ENCODE measurements at places on chromosomes 5 and 9.

DNA sequence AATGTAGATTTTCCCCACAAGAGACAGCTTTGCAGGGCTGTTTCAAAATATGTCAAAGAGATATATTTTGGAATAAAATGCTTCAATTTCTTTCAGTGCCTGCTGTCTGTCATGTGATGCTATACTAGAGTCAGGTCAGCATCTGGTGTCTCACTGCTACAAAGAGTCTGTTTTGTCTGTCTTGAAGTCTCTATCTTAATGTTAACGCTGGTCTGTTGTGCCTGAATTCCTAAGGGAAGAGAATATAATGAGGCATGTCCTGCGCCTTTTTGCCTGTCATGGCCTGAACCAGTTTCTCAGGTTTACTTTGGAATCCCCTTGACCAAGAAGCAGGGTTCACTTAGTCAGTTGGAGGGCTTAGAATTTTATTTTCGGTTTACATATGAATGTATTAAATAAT lies 176.4 kb downstream of the PDZD2 start:
- H3K27ac ChIP-seq: no peak overlapping the region
- H3K4me3 ChIP-seq: no peak overlapping the region
- no peaks in the 10 kb centered on the region for H3K36me3 ChIP-seq
- DNase-seq: no peak
- no peaks in the 10 kb centered on the region for H3K27me3 ChIP-seq

DNA sequence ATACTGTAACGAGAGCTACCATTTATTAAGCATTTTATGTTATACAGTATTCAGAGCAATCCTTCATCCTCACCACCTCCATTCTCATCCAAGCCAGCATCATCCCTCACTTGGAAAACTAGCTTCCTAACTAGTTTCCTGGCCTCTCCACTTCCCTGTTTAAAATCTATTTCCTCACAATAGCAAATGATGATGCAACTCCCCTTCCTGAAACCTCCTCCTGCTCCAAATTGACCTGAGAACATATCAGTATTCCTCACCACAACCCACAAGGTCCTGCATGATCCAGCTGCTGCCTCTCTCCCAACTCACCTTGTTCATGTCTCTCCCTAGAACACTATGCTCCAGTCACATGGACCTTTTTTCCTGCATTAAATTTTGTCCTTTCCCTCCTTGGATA lies 4.3 kb upstream of the SLC36A2 start:
- no peak overlapping the region for H3K27ac ChIP-seq
- H3K27me3 ChIP-seq: peaks cover 68% of the 10 kb centered on the region
- no peaks in the 10 kb centered on the region for H3K36me3 ChIP-seq
- no peak overlapping the region for H3K4me3 ChIP-seq
- H3K4me1 ChIP-seq: no peaks in the 10 kb centered on the region
- no peak for DNase-seq

DNA sequence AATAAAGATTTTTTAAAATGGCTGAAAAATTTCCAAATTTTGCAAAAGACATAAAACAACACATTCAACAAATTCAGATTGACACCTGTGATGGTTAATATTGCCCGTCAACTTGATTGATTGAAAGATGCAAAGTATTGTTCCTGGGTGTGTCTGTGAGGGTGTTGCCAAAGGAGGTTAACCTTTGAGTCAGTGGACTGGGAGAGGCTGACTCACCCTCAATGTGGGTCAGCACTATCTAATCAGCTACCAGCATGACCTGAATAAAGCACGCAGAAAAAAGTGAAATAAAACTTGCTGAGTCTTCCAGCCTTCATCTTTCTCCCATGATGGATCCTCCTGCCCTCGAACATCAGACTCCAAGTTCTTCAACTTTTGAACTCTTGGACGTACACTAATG lies 868.0 kb upstream of the CTNND2 start:
- H3K36me3 ChIP-seq: no peaks in the 10 kb centered on the region
- H3K27me3 ChIP-seq: no peaks in the 10 kb centered on the region
- no peak overlapping the region for H3K4me3 ChIP-seq
- no peaks in the 10 kb centered on the region for H3K4me1 ChIP-seq
- no peak for DNase-seq

GRCh38 chr9:76756268-76756640 lies 8.0 kb upstream of the PCA3 start:
- peak overlapping the region; percentile 81 for H3K4me3 ChIP-seq
- no peaks in the 10 kb centered on the region for H3K27me3 ChIP-seq

DNA sequence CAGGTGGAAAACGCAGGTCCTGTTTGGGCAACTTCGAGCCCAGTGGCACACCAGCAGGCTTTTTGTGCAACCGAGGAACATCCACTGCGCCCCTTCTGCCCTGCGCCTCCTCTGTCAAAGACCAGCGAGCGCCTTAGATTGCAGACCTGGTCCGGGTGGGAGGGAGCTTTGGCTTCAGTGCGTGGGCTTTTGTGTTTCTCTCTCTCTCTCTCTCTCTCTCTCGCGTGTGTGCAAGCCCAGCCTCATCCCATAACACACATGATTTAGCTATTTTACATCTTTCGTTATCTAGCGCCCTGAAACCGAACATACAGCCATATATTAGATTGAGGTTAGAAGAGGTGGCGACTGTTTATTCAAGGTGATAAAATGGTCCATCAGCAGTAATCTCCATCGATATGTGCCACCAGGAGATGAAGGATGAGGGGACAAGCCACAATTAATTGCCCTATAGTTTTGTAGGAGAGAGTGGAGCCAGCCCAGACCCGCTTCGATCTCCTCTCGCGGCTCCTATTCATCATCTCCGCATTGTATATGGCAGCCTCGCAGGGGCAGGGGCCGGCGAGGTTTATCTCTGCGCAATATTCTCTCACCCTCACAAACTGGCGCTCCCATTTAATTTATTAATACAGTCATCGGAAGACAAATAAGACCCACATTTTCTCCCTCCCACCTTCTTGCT lies 5.3 kb downstream of the PRDM6 start:
- H3K4me1 ChIP-seq: peaks cover 38% of the 10 kb centered on the region
- H3K27ac ChIP-seq: no peak overlapping the region
- H3K27me3 ChIP-seq: peaks cover 79% of the 10 kb centered on the region

GRCh38 chr5:114448481-114448880 lies 86.6 kb downstream of the KCNN2 start:
- no peak overlapping the region for H3K4me3 ChIP-seq
- peaks cover 13% of the 10 kb centered on the region for H3K27me3 ChIP-seq
- H3K27ac ChIP-seq: no peak overlapping the region
- no peaks in the 10 kb centered on the region for H3K36me3 ChIP-seq
- DNase-seq: no peak

DNA sequence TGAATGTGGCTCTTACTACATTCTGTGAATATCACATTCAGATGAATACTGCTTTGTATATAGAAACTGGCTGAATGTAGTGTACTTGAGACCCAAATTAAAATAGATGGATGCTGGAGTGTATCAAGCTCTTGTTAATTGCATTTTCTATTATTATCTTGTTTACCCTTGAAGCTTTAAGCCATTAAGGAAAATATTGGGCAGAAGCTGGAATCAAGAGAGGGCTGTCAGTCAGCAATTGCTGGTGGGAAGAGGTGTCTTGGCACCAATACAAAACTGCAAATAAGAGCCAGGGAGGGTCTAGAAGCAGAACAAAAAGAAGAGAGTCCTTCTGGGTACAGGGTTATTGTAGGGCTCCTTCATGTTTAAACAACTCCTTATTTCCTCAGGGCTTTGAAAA lies 38.8 kb downstream of the MUSK start:
- no peaks in the 10 kb centered on the region for H3K36me3 ChIP-seq
- no peaks in the 10 kb centered on the region for H3K27me3 ChIP-seq
- H3K4me3 ChIP-seq: no peak overlapping the region

DNA sequence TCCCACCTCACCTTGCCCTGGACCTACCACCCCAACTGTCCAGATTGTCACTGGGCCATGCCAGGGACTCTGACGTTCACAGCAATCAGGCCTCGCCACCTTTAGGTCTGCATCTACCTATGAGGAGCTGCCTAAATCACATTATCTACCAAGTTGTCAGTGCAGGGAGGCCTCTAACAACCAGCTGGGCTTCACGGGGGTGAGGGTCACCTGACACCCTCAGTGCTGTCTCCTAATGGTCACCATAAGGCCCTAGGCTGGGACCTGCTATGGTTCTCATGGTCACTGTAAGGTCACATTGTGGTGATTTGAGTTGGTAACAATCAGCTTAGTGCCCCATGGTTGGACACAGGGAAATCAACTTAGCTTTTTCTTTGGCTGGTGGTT lies 119.2 kb upstream of the CXCL14 start:
- no peak overlapping the region for H3K4me3 ChIP-seq
- DNase-seq: no peak
- no peak overlapping the region for H3K27ac ChIP-seq
- H3K36me3 ChIP-seq: no peaks in the 10 kb centered on the region
- peaks cover 8% of the 10 kb centered on the region for H3K27me3 ChIP-seq

GRCh38 chr5:159792180-159792579 lies 124.1 kb upstream of the ADRA1B start:
- H3K4me3 ChIP-seq: no peak overlapping the region
- DNase-seq: no peak
- H3K27ac ChIP-seq: no peak overlapping the region
- peaks cover 4% of the 10 kb centered on the region for H3K36me3 ChIP-seq
- peaks cover 9% of the 10 kb centered on the region for H3K27me3 ChIP-seq
- no peaks in the 10 kb centered on the region for H3K4me1 ChIP-seq

GRCh38 chr5:111254613-111255012 lies 30.4 kb downstream of the CAMK4 start:
- H3K4me3 ChIP-seq: no peak overlapping the region
- H3K4me1 ChIP-seq: no peaks in the 10 kb centered on the region
- H3K27me3 ChIP-seq: no peaks in the 10 kb centered on the region
- DNase-seq: no peak
- H3K36me3 ChIP-seq: no peaks in the 10 kb centered on the region

DNA sequence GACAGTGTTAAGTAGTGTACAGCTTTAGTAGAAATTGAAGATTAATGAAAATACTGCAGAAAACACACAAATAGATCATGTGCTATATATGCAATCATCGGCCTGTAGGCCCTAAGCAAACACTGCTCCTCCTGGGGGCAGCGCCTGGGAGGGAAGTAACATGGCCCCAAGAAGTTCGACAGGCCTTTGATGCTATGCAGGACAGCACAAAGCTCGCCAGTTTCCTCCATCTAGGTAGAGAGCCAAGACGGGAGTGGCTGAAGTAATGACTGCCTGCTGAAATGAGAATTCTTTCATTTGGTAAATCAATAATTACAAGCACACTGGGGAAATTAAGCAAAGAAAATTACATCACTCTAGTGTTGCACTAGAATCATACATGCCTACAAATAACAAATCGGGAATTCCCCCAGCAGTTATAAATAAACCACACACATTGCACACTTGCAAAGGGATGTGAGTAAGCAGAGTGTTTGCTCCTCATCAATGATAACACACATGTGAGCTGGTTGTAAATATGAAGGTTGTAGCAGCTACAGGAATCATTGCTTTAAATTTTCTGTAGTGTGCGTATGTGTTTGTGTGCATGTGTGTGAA lies 219.9 kb upstream of the NFIL3 start:
- no peak for DNase-seq
- H3K27me3 ChIP-seq: peaks cover 12% of the 10 kb centered on the region
- no peak overlapping the region for H3K4me3 ChIP-seq
- no peaks in the 10 kb centered on the region for H3K36me3 ChIP-seq
- no peak overlapping the region for H3K27ac ChIP-seq

- no peaks in the 10 kb centered on the region for H3K27me3 ChIP-seq
- peaks cover 17% of the 10 kb centered on the region for H3K4me1 ChIP-seq
- H3K27ac ChIP-seq: no peak overlapping the region
- no peaks in the 10 kb centered on the region for H3K36me3 ChIP-seq
These were observed 7.1 kb downstream of the UBAP1 start for GRCh38 chr9:34185778-34186551.

- peaks cover 31% of the 10 kb centered on the region for H3K36me3 ChIP-seq
- peaks cover 8% of the 10 kb centered on the region for H3K27me3 ChIP-seq
- no peak overlapping the region for H3K27ac ChIP-seq
- H3K4me3 ChIP-seq: no peak overlapping the region
- DNase-seq: no peak
These were observed 33.5 kb upstream of the CKS2 start for GRCh38 chr9:89277454-89277853.

DNA sequence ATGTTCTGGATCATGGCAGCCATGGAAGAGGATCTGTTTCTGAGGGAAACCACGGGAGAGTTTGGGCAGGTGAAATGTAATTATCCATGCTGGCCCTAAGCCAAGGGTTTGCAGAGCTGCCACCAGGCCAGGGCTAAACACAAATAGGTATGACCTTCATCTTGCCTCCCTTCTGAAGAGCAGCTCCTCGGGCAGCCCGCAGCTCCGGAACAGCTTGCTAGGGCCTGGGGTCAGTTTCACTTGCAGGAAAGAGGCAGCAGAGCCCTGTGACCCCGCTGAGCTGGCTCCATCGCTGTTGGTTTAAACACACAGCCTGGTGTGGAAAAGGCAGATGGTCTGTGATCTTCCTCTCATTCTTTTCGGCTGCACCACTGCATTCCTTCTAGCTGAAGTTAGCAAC lies 141.4 kb downstream of the TMEM38B start:
- no peaks in the 10 kb centered on the region for H3K27me3 ChIP-seq
- H3K27ac ChIP-seq: no peak overlapping the region
- no peak overlapping the region for H3K4me3 ChIP-seq
- H3K4me1 ChIP-seq: peaks cover 4% of the 10 kb centered on the region

GRCh38 chr9:124242331-124243194 lies 15.2 kb upstream of the NEK6 start:
- peaks cover 44% of the 10 kb centered on the region for H3K4me1 ChIP-seq
- H3K27ac ChIP-seq: no peak overlapping the region
- H3K27me3 ChIP-seq: no peaks in the 10 kb centered on the region

- H3K4me1 ChIP-seq: peaks cover 3% of the 10 kb centered on the region
- DNase-seq: no peak
- H3K36me3 ChIP-seq: peaks cover 14% of the 10 kb centered on the region
- H3K27me3 ChIP-seq: no peaks in the 10 kb centered on the region
- H3K27ac ChIP-seq: no peak overlapping the region
These were observed 59.3 kb upstream of the ANGPTL2 start for GRCh38 chr9:127181595-127182190.

GRCh38 chr9:130330202-130330862 lies 64.8 kb downstream of the HMCN2 start:
- H3K4me1 ChIP-seq: peaks cover 6% of the 10 kb centered on the region
- no peak overlapping the region for H3K4me3 ChIP-seq
- no peaks in the 10 kb centered on the region for H3K36me3 ChIP-seq
- no peak for DNase-seq
- no peak overlapping the region for H3K27ac ChIP-seq
- peaks cover 61% of the 10 kb centered on the region for H3K27me3 ChIP-seq

DNA sequence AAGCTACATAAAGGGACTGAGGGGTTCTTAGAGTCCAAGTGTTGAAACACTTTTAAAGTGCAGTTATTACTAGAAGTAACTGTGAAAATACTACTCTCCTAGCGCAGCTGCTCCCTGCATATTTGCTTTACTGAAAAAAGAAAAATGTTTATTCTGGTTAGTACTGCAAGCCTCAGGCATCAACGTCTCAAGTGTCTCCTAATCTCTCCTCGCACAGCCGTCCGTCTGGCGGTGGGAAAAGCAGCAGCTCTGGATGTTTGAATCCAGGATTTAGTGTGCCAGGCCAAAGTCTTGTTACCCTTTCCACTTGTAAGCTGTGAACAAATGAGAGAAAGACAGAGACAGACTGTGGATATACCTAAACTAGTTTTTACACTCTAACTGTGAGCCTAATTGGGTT lies 31.1 kb downstream of the RORB start:
- no peak overlapping the region for H3K27ac ChIP-seq
- no peak overlapping the region for H3K4me3 ChIP-seq
- no peaks in the 10 kb centered on the region for H3K36me3 ChIP-seq

GRCh38 chr5:17187011-17187785 lies 30.2 kb upstream of the BASP1 start:
- no peak overlapping the region for H3K4me3 ChIP-seq
- no peaks in the 10 kb centered on the region for H3K36me3 ChIP-seq
- H3K27ac ChIP-seq: no peak overlapping the region
- H3K27me3 ChIP-seq: peaks cover 16% of the 10 kb centered on the region

All from naive B cell (primary cell).